Neural crest cell (in vitro differentiated cells): ENCODE measurements at places on chromosomes 6 and 20. TPM values are rescaled to one million over a fixed set of nuclear protein-coding genes. Genes with fewer than 3 reads are reported as not detected.

Gene DCDC2
- 0.30 TPM in 1 of 2 replicates, not detected in the other for total RNA-seq

Gene OXT
- total RNA-seq = not detected in 2 replicates

Gene ARFRP1
- total RNA-seq = 41.0 and 42.1 TPM in 2 replicates

Gene HMGCLL1
- 0.73 and 0.75 TPM in 2 replicates for total RNA-seq

Gene CCN6
- total RNA-seq = not detected in 2 replicates

Gene SCRT2
- 3.7 and 4.1 TPM in 2 replicates for total RNA-seq

Gene HLA-DMA
- 0.89 and 1.7 TPM in 2 replicates for total RNA-seq

Gene GRM1
- 0.20 and 0.63 TPM in 2 replicates for total RNA-seq

Gene HRH3
- total RNA-seq = 0.75 and 0.86 TPM in 2 replicates

Gene KCNQ2
- 143 and 157 TPM in 2 replicates for total RNA-seq

Gene GPR63
- 6.0 and 6.9 TPM in 2 replicates for total RNA-seq

DNA sequence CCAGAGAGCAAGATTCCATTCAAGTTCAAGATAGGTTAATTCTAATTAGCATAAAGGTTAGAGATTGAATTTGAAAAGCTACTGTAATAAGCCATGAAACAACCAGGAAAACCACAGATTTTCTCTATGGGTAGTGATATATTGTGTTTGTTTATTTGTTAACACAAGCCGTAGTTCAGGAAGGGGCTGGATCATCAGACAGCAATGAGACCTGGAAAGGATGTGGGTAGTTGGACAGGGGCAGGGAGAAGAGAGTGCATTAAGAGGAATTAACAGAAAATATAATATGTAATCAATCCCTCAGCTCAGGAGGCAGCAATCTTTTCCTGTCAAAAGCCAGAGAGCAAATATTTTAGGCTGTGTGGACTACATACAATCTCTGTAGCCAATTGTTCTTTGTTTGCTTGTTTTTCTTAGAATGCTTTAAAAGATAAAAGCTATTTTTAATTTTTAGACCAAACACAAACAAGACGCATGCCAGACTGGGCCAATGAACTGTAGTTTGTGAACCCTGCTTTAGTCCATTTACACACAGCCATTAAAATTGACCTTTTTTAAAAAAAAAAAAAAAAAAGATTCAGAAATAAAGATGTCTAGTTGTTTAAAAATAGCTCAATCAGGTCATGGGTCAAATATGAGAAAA is 398.7 kb upstream of the MARCKS start:
- H3K27me3 ChIP-seq = no peaks in the 10 kb centered on the region
- no peak overlapping the region for H3K4me3 ChIP-seq
- no peaks in the 10 kb centered on the region for H3K36me3 ChIP-seq
- peak overlapping the region; percentile 17 for H3K27ac ChIP-seq

DNA sequence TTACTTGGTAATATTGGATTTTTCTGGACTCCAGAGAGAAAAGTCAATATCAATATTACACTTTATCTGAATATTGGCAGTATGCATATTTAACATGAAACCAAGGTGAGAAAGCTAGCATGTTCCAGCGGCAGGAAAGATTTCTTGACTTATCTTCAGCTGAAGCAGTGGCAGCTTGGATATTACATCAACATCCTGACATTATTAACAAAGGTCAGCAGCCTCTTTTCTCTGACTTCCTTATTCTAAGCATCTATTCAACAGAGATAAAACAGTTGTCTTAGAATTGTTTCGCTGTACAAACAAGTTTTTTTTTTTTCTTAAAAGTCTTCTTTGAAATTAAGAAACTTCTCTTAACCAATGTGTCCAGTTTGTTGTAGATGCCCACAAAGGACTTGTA is 11.8 kb downstream of the DCBLD1 start:
- H3K4me1 ChIP-seq = peaks cover 7% of the 10 kb centered on the region
- no peak overlapping the region for H3K4me3 ChIP-seq
- H3K27ac ChIP-seq = no peak overlapping the region

GRCh38 chr6:104173668-104174067 is 686.1 kb downstream of the HACE1 start:
- H3K4me1 ChIP-seq = no peaks in the 10 kb centered on the region
- no peaks in the 10 kb centered on the region for H3K36me3 ChIP-seq
- no peak overlapping the region for H3K4me3 ChIP-seq
- H3K27me3 ChIP-seq = no peaks in the 10 kb centered on the region

DNA sequence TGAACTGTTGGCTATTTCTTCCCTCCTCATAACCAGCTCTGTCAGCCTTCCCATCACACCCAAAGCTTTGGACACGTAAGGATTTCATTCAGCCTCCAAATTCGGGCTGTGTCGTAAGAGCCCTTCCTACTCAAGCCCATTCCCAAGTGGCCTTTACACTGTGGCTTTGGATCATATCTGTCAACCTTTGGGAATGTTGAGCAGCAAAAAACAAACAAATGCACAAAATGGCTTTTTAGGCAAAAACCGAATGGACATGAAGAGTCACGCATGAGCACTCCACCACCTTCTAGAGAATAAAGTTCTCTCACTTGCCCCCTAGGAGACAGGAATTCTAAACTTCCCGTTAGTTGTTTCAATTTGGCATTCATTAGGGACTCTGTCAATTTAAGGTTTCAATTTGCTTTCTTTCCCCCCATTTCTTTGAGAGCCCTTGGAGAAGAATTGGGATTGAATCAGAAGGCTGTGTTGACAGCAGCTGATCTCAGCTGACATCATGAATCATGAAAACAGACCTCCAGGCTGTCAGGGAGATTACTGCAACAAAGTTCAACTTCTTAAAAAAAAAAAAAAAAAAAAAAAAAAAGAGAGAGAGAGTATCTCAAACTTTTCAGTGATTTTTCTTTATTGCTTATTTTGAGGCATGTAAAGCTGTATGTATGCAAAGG is 110.3 kb downstream of the BCAS1 start:
- DNase-seq = no peak
- H3K27ac ChIP-seq = no peak overlapping the region
- H3K27me3 ChIP-seq = no peaks in the 10 kb centered on the region
- H3K4me3 ChIP-seq = no peak overlapping the region
- H3K36me3 ChIP-seq = no peaks in the 10 kb centered on the region

GRCh38 chr6:109701221-109701620 is 10.1 kb downstream of the FIG4 start:
- H3K4me3 ChIP-seq = no peak overlapping the region
- H3K4me1 ChIP-seq = peaks cover 19% of the 10 kb centered on the region
- peaks cover 3% of the 10 kb centered on the region for H3K36me3 ChIP-seq

GRCh38 chr6:40358473-40359460 is 228.4 kb downstream of the LRFN2 start:
- no peaks in the 10 kb centered on the region for H3K36me3 ChIP-seq
- no peak for DNase-seq
- no peaks in the 10 kb centered on the region for H3K4me1 ChIP-seq
- H3K27me3 ChIP-seq = peaks cover 2% of the 10 kb centered on the region
- H3K27ac ChIP-seq = no peak overlapping the region

DNA sequence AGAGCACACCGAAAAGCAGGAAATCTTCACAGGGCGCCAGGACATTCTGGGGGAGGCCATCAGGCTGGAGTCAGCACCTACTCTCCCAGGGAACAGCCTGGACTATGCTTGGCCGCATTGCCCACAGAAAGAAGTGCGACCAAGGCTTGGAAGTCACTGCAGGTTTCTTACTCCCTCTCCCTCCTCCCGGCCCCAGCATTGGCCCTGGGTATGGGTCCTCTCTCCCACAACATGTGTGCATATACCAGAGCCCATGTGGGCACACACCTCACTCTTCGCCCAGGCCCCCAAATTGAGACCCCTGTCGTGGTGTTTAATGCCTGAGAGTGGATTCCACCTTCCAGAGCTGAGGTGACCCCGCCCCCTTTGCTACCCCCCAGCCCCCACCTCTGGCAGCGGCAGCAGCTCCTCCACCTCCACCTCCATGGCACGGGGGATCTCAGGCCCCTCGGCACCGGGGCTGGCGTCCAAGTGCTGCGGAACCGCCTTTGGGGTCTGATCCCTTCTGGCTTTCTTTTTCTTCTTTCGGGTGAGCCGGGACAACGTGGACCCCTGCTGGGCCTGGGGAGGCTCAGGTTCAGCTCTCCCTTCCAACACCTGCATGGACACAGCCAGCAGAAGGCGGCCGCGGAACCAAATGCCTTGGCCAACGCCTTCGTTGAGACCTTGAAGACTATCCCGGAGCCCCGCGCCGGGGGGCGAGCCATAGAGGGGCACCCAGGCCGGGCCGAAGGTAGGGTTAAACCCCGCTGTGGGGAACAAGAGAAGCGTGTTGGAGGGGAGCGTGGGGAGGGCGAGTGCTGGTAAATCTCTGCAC is 15.2 kb upstream of the SPAG4 start:
- no peaks in the 10 kb centered on the region for H3K36me3 ChIP-seq
- H3K27me3 ChIP-seq = peaks cover 72% of the 10 kb centered on the region
- DNase-seq = no peak
- peak overlapping the region; percentile 83 for H3K4me3 ChIP-seq
- no peak overlapping the region for H3K27ac ChIP-seq

DNA sequence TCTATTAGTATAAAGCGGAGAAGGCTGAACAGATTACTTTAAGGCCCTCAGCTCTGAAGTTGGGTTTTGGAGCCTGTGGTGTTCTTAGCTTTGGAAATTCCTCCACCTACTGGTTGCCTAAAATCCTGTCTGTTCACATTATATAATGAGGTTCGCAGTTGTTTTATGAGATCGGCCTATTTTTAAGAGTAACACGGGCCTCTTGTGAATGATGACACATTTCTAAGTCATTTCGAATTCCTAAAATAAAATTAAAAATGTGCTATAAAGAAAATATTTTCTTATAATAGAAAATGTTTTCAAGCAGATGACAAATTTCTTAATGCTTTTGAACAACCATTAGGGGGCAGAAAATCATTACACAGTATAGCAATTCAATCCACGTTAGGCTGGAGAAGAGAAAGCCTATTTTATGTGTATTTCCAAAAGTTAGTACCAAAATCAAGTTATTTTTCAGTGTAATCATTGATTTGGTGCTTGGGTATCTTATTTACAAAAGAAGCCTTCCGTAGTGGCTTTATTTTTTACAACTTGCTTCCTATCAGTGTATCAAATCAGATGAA is 15.8 kb upstream of the FAM8A1 start:
- H3K4me1 ChIP-seq = peaks cover 4% of the 10 kb centered on the region
- H3K27me3 ChIP-seq = no peaks in the 10 kb centered on the region
- DNase-seq = peak; percentile 23
- H3K36me3 ChIP-seq = no peaks in the 10 kb centered on the region
- peak overlapping the region; percentile 9 for H3K4me3 ChIP-seq

DNA sequence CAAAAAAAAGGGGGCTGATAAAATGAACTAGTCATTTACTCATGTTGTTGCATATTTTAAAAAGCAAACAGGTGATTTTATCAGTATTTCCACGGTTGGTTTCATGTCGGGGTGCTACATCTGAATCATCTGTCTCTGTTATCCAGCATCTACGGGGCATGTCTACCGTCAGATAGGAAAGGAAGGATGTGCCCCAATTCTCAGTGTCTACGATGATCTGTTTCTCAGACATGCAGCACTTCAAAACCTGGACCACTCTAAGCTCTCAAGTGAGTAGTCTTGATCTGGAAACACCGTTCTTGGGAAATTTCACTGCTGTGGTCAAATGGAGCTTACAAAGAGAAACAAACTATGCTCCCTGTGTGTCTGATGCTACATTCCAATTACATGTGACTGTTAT is 240.3 kb upstream of the TAB2 start:
- H3K27me3 ChIP-seq = no peaks in the 10 kb centered on the region
- H3K36me3 ChIP-seq = no peaks in the 10 kb centered on the region

GRCh38 chr6:111354758-111355555 is 128.1 kb downstream of the REV3L start:
- H3K27me3 ChIP-seq = no peaks in the 10 kb centered on the region
- no peak overlapping the region for H3K27ac ChIP-seq
- no peak overlapping the region for H3K4me3 ChIP-seq
- no peaks in the 10 kb centered on the region for H3K4me1 ChIP-seq
- peaks cover 3% of the 10 kb centered on the region for H3K36me3 ChIP-seq

- H3K27me3 ChIP-seq = no peaks in the 10 kb centered on the region
- H3K4me1 ChIP-seq = peaks cover 20% of the 10 kb centered on the region
- no peak overlapping the region for H3K27ac ChIP-seq
- no peak for DNase-seq
- H3K4me3 ChIP-seq = no peak overlapping the region
Measured at GRCh38 chr20:32301719-32302506, 24.5 kb downstream of the KIF3B start.

DNA sequence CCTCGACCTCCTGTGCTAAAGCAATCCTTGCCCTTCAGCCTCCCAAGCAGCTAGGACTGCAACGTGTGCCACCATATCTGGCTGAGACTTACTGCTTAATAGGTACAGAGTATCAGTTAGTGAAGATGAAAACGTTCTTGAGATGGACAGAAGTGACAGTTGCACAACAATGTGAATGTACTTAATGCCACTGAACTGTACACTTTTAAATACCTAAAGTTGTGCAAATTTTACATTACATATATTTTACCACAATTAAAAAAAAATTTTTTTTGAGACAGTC is 25.9 kb downstream of the NUDT3 start:
- H3K27me3 ChIP-seq = no peaks in the 10 kb centered on the region
- no peak overlapping the region for H3K4me3 ChIP-seq
- DNase-seq = no peak
- H3K4me1 ChIP-seq = peaks cover 37% of the 10 kb centered on the region

GRCh38 chr20:8858181-8858787 is 210.6 kb upstream of the PLCB4 start:
- H3K4me3 ChIP-seq = no peak overlapping the region
- H3K4me1 ChIP-seq = peaks cover 12% of the 10 kb centered on the region
- DNase-seq = no peak
- no peaks in the 10 kb centered on the region for H3K36me3 ChIP-seq

DNA sequence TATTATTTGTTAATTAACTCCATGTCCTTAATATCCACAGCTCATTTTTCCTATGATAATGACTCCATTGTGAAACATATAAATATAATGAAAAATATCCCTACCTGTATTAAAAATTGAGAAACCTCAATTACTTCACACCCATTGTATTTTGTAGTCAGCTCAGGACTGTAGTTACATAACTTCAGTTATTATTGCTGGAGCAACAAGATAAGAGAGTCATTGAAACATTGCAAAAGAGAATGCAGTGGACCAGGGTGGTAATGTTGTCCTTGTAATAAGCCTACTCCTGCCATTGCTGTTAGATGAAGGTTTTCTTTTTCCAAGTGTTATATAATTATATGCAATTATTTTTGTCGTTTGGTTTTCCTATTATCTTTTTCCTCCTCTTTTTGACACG is 184.4 kb downstream of the PRL start:
- no peak for DNase-seq
- no peaks in the 10 kb centered on the region for H3K36me3 ChIP-seq
- H3K4me1 ChIP-seq = peaks cover 6% of the 10 kb centered on the region
- H3K4me3 ChIP-seq = no peak overlapping the region
- H3K27me3 ChIP-seq = no peaks in the 10 kb centered on the region

- H3K4me3 ChIP-seq = peak overlapping the region; percentile 91
- H3K4me1 ChIP-seq = peaks cover 20% of the 10 kb centered on the region
- DNase-seq = no peak
- H3K27me3 ChIP-seq = peaks cover 5% of the 10 kb centered on the region
Measured at GRCh38 chr20:3045042-3045815, 623 bp upstream of the MRPS26 start.

DNA sequence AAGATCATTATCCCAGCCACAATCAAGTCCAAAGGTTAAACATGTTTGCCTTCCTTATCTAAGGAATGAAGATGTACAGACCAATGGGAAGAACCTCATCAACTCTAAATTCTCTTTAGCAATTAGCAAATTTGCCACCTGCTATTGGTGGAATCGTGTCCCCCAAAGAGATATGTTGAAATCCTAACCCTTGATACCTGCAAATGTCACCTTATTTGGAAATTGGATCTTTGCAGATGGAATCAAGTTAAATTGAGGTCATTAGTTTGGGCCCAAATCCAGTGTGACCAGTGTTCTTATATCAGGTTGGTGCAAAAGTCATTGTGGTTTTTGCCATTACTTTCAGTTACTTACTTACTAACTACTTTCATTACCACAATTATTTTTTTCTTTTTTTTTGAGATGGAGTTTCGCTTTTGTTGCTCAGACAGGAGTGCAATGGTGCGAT is 31.3 kb downstream of the KLHL31 start:
- no peak overlapping the region for H3K27ac ChIP-seq
- no peak for DNase-seq
- H3K36me3 ChIP-seq = no peaks in the 10 kb centered on the region
- H3K4me3 ChIP-seq = no peak overlapping the region
- no peaks in the 10 kb centered on the region for H3K27me3 ChIP-seq
